ENCODE measurements at places on chromosomes 2 and 18.

- peak; percentile 89 for DNase-seq
Measured at GRCh38 chr2:158497486-158497885, 40.7 kb downstream of the PKP4 start.

GRCh38 chr2:147688242-147688641 is 156.6 kb upstream of the ACVR2A start:
- peak; percentile 31 for DNase-seq

DNA sequence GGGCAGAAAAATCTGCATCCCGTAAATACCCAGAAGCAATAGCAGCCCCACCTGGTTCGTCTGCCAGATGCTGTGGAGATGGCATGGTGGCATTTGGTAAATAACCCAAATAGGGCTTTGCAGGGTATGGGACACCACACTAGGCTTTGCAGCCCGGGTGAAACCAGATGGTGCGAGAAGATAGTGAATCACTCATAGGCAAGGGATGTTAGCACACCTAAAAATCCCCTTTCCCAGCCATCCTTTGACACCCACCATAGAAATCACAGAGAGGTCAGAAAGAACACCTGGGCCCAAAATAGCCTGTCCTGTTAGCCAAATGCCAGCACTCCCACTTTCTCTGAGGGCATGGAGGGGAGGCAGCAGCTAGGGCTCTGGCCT is 47.6 kb downstream of the BCL11A start:
- DNase-seq = peak; percentile 43

- no peak for DNase-seq
Measured at GRCh38 chr2:168008646-168009195, 238.7 kb downstream of the STK39 start.

DNA sequence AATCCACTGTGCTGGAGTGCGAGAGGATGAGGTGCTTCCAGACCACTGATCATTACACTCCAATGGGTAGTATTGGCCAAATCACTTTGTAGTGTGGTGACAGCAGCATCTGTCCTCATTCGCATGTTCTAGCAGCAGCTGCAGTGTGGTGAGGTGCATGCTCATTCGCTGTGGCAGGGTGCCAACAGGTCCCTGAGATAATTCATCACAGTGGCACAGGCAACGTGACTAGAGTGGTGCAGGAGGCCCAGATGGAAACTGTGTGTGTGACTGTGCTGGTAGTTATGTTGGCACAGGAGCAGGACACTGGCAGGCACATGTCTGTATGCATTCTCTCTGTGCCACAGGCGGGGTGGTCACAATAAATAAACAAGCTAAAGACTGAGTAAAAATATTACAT is 329.5 kb upstream of the SYT4 start:
- no peak for DNase-seq

DNA sequence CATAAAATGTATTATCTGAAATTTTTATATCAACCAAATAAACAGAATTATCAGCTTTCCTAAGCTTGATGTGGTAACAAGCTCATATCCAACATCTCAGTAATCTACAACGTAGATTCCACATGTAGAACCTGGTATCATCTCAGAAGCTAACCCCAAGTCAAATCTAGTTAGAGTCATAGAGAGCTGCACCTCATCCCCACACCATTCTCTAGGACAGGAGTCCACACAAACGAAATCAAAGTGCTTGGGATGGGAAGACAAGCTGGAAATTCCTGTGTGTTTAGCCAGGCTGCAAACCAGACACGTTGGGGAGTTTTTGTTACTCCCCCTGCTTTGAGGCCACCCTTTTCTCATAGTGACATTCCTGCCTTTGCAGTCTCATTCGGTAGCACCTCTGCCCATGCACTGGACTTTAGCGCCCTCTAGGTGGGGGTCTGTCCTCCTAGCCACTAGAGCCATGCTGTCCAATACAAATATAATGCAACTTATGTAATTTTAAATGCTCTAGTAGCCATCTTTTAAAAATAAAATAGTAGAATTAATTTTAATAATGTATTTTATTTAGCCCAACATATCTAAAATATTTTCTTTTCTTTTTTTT is 28.1 kb upstream of the SATB2 start:
- DNase-seq = peak; percentile 56

DNA sequence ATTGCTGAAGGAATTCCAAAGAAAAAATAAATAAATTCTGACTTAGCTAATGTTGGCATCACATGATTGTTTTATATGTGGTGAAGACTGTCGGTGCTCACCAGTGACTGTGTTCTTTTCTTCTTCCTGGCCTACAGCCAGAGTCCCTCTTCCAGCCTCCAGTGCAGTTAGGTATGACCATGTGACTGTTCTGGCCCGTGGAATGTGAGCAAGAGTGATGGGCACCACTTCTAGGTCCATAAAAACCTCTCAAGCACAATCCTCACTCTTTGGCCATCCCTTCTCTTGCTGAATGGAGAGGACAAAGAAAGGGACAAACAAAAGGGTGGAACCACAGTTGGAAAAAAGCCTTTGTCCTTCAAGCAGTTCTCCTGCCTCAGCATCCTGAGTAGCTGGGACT is 39.0 kb upstream of the BMPR2 start:
- DNase-seq = no peak

DNA sequence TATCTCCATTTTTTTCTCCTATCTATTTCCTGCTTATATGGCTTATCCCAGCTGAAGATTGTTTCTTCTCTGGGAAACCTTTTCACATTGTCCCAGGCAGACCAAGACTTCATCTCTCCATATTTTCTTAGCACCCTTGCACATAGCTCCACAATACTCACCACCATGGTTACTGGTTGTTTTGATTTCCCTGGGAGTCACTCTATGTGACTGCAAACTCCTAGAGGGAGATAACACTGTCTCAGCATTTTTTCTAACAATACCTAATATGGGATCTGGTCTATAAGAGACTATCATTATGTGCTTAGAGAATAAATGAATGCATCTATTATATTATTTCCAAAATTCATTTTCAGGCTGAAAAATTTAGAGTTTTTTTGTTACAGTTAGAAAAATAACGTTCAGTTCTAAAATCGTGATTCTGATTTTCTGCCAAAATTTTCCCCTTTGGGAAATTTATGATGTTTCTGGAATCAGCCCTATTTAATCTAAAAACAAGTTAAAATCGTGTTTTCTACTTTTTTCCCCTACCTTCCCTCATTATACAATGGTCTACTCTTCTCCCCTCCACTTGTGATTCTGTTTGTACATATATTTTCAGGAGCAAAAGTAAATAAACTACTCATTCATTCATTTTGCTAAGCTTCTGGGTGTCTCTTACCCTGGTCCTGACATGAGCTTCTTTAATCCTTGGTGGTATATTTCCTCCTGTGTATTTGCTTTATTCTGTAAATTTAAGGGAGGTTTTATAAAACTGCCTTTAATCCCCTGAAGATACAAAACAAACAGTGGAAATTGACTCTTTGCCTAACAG is 95.4 kb downstream of the HNMT start:
- no peak for DNase-seq

- DNase-seq = no peak
Measured at GRCh38 chr2:16552202-16552601, 113.4 kb downstream of the CYRIA start.

- DNase-seq = peak; percentile 52
Measured at GRCh38 chr18:25033747-25034471, 318.1 kb downstream of the ZNF521 start.

- peak; percentile 78 for DNase-seq
Measured at GRCh38 chr18:28114472-28114871, 62.5 kb downstream of the CDH2 start.

GRCh38 chr2:198191651-198192050 is 387.3 kb downstream of the PLCL1 start:
- no peak for DNase-seq

Data from epithelial cell of esophagus (primary cell).